ENCODE measurements at places on chromosomes 5 and 9.

DNA sequence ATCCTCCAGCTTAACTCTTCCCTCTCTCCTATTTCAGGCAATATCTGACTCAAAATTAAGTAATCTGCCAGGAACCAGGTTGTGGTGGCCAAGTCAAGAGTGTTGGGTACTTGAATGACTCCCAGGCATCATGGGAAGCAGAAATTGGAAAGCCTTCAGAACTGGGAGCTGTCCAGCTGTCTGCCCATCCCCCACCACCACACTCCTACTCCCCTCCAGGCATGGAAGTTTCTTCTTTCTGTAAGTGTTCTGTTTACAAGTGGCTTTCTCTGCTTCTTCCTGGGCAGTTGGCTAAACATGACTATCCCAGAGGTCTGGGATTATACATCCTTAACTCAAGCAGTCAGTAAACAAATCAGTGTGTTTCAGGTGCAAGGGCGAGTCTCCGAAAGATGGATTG lies 14.6 kb upstream of the PBX3 start:
- no peak for DNase-seq

- no peak for DNase-seq
These were observed 94.5 kb downstream of the EDIL3 start for GRCh38 chr5:84290161-84290560.

GRCh38 chr5:154058055-154059038 lies 19.6 kb downstream of the MFAP3 start:
- DNase-seq, result no peak

DNA sequence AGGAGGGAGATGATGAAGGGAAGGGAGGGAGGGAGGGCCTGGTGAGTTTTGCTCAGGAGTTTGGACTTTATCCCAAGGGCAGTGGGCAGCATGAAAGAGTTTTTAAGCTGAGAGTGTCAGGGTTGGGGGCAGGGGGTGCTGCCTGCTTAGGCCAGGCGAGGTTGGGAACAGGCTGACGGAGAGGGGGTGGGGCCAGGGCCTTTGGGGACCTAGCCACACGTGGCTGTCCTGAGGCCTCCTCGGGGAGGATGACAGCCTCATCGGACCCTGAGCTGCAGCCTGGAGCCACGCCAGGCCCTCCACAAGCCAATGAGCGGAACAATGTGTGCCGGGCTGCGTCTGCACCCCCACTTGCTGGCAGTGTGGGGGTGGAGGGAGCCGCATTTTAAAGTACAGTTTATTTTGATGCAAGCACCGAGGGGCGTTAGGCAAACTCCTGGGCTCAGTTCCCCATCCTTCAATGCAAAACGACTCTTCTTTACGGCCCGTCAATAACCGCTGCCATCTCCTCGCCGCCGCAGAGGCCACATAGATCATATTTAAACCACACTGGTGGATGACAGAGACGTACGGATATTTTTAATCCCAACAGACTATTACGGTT lies 5.3 kb upstream of the RXRA start:
- DNase-seq, result no peak

DNA sequence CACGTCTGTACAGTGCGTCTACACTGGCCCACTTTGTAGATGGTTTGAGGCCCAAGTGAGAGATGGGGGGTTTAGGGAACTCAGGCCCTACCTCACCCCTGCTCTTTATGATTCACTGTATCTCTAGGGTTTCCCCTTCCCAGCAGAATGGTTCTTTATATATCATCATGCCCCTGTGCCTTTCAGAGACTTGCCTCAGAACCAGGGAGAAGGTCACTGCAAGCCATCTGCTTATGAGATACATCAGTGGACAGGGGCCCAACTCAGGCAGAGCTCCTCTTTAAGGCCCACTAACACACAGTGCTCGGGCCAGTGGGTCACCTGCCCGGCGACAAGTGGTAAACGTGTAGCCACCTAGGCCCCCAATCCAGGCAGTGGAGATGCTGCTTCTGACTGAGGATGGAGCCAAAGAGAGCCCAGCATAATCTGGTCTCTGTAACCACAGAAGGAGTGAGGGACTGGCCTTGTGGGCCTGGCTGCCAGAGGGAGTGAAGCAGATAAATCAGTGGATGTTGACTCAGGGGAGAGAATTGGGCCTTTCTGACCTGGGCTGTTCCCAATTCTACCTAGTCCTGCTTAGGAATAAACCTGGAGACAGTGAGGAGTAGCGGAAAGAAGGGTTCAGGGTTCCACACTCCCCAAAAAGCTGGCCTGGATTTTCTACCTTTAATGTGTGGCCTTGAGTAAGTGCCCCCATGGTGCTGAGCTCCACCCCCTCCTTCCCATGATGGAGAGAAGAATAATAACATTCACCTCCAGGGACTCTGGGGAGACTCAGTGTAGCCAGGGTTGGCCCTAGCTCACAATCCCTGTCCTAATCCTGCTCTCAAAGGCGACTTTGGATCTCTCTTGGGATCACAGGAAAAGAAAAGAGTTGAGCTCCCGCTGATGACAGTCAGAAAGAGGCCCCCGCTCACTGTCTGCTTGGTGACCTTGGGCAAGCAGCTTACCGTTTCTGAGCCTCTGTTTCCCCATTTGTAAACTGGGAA lies 2.8 kb upstream of the DUSP1 start:
- no peak for DNase-seq

DNA sequence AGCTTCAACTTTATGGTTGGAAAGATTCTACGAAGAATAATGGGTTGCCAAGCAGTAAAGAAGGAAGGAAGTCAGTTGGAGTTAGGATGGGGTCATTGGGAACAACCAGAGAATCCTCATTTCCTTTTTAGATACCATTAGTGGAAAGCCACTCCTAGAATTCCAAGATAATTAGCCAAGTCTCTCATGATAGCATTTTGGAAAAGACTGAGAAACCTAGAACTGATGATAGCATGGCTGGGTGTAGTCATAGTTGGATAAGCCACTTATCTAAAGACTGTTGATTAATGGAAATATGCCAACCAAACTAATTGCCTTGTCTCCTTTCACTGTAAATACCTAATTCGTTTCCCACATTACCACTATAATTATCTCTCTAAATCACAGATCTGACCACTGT lies 377.0 kb downstream of the GLIS3 start:
- DNase-seq, result no peak

- DNase-seq, result no peak
These were observed 41.0 kb downstream of the MLANA start for GRCh38 chr9:5931657-5932056.

GRCh38 chr9:94805585-94805984 lies 79.1 kb downstream of the AOPEP start:
- DNase-seq, result no peak

DNA sequence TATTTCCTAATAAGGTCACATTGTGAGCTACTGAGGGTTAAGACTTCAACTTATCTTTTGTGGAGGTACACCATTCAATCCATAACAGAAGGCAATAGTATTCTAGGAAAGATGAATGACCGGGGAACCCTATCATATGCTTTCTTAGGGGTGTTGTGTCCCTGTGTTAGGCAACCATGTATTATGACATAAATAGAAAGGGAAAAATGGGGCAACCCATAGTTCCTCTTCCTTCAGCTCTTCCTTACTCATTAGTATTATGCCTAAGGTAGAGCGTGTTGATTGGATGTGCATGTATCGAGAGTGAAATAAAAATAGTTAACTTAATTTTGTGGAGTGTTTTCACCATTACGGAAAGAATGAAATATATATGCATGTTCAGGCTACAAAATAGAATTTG lies 6.0 kb upstream of the CCNJL start:
- DNase-seq, result no peak

GRCh38 chr9:83081846-83082245 lies 18.9 kb upstream of the RASEF start:
- no peak for DNase-seq

- no peak for DNase-seq
These were observed 218.9 kb downstream of the EPB41L4A start for GRCh38 chr5:112200131-112200530.

DNA sequence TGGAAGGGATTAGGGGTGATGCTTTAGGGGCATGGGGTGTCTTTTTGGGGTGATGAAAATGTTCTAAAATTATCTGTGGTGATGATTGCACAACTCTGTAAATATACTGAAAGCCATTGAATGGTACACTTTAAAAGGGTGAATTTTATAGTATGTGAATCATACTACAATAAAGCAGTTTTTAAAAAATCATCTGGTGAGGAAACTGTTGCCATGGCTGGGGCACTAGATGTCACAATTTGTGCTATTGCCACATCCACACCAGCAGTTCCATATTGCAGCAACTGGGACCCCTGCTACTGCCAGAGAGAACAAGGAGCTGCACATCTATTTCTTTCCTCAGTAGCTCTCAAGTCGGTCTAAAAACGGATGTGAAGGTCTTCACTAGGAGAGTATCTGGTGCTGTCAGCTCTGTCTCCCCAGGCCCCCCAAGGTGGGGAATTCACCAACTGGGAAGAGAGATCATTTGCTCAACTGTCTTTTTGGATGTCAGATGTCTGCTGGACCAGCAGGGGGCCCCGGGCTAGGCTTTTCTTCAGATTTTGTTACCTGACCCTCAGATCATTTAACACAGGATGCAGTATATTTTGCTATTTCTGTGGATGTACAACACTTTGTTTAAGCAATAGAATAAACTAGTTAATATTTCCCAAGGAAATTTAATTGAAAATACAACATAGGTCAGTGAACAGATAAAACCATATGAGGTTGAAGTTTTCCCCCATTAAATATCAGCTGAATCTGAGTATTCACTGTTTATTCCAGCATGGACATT lies 13.2 kb downstream of the CMYA5 start:
- peak; percentile 19 for DNase-seq

DNA sequence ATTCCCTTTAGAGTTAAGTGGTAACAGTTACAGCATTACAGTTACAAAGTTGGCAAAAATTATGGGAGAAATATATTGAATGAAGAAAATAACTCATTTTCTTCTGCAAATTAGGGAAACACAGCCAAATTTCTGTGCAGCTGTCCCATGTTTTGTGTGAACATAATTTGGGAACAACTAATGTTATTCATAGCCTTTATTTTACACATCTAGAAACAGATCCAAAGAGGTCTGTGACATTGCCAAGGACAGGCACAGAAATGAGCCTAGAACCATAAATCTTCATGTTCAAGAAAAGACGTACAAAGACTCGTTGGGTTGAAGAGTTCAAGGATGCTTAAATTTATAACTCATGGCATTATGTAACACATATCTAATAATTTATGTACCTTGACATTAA lies 114.1 kb upstream of the TXNDC8 start:
- no peak for DNase-seq

GRCh38 chr5:96742538-96742937 lies 65.2 kb downstream of the ERAP1 start:
- no peak for DNase-seq

GRCh38 chr9:133691191-133691590 lies 47.0 kb downstream of the SARDH start:
- DNase-seq, result no peak

DNA sequence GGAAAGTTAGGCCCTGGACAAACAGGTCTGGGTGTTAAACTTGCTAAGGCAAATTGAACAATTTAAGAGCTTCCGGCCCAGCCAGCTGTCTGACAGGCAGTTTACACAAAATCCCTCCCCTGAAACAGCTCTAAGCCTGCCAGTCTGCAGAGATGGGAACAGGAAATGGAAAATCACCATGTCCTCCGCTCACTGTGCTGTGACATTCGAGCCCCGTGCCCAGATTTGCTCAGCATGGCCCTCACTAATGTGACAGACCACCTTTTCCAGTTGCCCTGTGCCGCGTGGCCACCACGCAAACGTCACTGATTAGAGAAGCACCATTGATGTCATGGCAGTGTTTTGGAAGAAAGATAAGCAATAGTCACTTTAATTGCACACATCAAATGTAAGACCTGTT lies 41.0 kb downstream of the CCNJL start:
- DNase-seq, result no peak

DNA sequence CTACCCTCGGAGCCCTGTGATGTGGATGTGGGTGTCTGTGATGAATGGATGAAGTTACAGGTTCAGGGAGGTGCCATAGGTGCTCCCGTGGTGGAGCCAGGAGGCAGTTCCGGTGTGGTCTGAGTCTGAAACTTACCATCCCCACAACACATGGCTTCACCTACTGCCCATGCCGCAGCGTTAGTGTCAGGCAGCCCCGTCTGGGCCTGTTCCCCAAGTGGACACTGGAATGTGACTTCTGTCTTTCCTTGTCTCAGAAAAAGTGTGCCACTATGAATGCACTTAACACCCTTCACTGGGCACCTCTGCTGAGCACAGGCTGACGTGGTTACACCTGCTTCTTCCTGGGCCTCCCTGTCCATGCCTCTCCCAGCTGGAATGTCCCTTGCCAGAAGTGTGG lies 8.6 kb downstream of the ANKRD33B start:
- no peak for DNase-seq

DNA sequence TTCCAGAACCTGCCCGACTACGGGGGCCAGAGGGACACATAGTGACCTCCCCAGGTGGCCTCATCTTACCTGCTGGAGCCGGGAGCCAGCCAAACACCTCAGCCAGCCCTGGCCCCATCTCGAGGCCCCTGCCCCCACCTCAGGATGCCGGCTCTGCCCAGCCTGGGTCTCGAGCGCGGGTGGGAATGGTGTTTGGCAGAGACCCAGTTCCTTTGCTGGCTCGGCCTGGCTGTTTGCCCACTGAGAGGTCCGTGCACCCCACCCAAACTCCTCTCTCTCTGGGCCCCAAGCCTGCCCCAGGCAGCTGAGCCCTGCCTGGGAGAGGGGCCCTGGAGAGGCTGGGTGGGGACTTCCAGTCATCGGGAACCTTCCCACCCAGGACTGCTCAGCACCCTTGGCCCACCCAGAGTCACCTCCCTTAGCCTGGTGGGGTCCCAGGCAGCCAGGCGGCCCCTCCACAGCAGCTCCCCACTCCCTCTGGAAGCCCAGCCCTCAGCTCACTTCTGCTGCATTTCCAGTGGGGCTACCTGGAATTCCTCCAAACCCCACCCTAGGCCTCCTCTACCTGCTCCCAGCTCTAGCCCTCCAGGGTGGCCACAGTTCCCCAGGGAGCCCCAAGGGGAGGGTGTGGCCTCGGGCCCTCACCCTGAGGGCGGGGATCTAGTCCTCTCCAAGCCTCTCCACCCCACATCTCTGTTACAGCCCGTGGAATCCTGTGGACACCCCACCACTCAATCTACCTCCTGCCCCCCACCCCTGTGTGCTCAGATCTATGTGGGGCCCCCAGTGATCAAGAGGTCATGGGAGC lies 42.4 kb upstream of the UBAC1 start:
- DNase-seq, result no peak

GRCh38 chr5:148899993-148900392 lies 73.6 kb downstream of the ADRB2 start:
- DNase-seq, result no peak

DNA sequence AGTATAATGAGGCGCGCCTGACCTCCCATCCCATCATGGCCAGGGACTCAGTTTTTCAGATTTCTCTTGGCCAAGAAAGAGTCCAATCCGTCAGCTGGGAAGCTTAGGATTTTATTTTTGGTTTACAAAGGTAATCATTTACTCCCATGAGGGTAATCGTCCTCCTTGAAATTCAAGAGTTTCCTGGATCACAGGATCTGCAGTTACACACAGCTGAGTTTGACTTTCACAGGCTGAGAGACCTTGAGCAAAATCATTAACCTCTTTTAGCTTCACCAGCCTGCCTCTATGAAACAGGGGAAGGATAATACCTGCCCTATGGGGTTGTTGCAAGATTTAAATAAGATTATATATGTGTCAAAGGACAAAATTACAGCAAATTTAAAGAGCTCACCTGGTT lies 15.4 kb upstream of the AK3 start:
- no peak for DNase-seq
